ENCODE measurements at places on chromosomes 2 and 18.
A peak's percentile ranks its signal among the peaks of the same experiment; 100 is the strongest.

DNA sequence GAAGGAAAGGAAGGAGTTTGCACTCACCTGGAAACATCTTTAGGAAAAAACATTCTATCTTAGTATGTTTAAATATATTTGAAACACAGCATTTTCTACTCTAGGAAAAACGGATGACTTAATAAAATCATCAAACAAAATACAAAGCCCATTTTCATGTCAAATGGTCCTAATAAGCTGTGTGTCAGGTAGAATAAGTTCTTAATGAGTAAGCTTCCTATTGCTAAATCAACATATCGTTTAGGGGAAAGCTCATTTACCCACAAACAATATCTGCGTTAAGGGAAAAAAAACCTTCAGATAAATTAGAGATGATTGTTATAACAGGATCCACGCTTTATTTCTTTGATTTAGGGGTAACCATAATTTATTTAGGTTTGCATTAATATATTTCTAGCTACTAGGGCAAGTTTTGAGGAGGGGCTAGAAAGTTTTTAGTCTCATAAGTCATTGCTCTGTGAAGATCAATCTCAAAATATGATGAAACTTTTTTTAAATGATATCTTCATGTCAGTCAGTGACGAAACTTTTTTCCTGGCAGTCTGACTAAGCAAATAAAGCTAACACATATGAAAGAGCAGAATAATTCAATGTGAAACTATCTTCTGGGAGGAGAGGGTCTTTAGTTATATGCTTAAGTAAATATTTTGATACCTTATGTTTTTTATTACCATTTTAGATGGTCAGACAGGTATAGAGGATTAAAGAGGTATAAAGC lies 147.1 kb downstream of the WDSUB1 start:
- H3K27ac ChIP-seq: no peak overlapping the region
- no peak overlapping the region for H3K4me3 ChIP-seq
- H3K36me3 ChIP-seq: no peaks in the 10 kb centered on the region

- no peak for DNase-seq
- peaks cover 8% of the 10 kb centered on the region for H3K4me1 ChIP-seq
- no peak overlapping the region for H3K27ac ChIP-seq
- H3K36me3 ChIP-seq: no peaks in the 10 kb centered on the region
Measured at GRCh38 chr2:120710256-120710655, 25.4 kb upstream of the GLI2 start.

- DNase-seq: no peak
- H3K27ac ChIP-seq: peak overlapping the region; percentile 81
- H3K36me3 ChIP-seq: no peaks in the 10 kb centered on the region
- H3K27me3 ChIP-seq: peaks cover 64% of the 10 kb centered on the region
Measured at GRCh38 chr2:207167099-207167923, 1.6 kb upstream of the KLF7 start.

GRCh38 chr2:137525641-137526190 lies 438.6 kb upstream of the HNMT start:
- no peaks in the 10 kb centered on the region for H3K36me3 ChIP-seq
- no peaks in the 10 kb centered on the region for H3K27me3 ChIP-seq
- no peaks in the 10 kb centered on the region for H3K4me1 ChIP-seq
- no peak for DNase-seq
- H3K27ac ChIP-seq: no peak overlapping the region

DNA sequence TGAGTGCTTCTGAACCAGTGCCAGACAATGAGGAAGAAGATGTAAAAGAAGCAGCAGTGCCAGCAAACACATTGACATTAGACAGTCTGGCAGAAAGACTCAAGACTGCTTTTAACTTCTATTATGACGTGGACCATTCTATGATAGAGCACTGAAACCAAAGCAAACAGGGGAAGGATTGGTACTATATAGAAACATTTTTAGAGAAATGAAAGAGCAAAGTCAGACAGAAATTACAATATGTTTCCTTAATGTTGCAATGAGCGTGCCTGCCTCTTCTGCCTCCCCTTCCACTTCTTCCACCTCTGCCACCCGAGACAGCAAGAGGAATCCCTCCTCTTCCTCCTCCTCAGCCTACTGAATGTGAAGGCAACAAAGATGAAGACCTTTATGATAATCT lies 39.7 kb downstream of the DHX57 start:
- H3K27ac ChIP-seq: no peak overlapping the region
- no peaks in the 10 kb centered on the region for H3K27me3 ChIP-seq
- DNase-seq: no peak
- no peak overlapping the region for H3K4me3 ChIP-seq
- H3K36me3 ChIP-seq: peaks cover 3% of the 10 kb centered on the region

DNA sequence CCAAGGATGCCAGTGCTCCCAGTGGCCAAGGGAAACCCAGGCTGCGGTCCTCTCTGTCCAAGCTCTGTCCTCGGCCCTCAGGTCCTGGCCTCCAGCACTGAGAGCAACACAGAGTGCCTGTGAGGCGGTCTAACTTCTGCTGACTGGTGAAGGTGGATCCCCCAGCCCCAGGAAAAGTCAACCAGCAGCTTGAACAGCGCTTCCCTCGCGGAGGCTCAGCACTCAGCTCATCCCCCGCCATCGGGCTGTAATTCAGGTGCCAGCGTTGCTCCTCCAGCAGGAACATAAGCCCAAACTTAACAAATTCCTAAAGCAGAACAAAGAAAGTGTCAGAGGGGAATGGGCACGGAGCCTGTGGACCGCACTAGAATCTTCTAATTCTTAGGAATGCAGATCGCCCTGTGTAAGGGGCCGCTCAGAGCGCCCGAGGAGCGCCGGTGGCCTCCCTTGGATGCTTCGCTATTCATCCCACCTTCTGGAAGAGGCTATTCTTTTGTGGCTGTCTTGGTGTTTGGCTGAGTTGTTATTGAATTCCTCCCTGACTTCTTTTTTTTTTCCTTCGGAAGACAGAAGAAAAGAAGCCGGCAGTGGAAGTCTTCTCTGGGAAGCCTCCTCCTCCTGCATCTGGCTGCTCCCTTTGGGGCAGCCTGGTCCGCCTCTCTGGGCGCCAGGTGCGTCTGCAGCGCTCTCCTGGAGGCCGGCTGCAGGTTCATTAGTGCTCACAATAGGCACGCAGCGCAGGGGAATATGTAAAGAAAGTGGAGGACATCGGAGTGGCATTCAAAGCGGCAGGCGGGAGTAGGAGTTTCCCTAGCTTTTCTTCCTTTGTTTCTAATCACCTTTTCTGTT lies 905.6 kb downstream of the TSN start:
- H3K4me3 ChIP-seq: no peak overlapping the region
- no peak overlapping the region for H3K27ac ChIP-seq
- no peak for DNase-seq
- peaks cover 2% of the 10 kb centered on the region for H3K27me3 ChIP-seq
- no peaks in the 10 kb centered on the region for H3K4me1 ChIP-seq

DNA sequence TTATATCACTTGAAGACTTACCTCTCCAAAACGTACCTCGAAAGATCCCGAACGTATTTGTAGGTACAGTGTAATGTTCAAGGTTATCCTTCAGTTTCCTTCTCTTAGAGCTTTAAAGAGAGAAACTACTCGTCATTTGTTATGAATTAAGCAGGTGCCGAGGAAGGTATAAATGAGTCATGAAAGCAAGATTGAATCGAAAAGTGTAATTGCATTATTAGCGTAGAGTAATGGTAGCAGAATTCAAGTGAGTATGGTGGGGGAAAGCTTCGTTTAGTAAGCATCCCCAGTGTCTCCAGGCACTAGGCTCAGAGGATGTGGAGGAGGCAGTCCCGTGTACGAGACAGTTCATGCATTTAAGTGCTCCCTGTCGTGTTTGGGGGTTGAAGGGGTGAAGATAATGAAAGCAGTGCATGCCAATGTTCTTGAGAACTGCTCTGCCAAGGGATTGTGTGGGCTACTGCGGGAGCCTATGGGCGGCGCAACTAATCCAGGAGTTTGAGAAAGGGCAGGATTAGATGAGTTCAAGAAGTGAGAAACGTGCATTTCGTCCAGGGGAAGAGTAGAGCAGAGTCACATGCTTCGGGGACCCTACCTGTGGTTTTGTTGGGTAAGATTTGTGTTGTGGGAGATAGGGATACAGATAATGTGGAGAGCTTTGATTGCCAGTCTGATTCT lies 858 bp downstream of the POLR1B start:
- H3K4me3 ChIP-seq: no peak overlapping the region
- peaks cover 36% of the 10 kb centered on the region for H3K4me1 ChIP-seq
- peaks cover 14% of the 10 kb centered on the region for H3K36me3 ChIP-seq

- peaks cover 67% of the 10 kb centered on the region for H3K27me3 ChIP-seq
- peaks cover 17% of the 10 kb centered on the region for H3K4me1 ChIP-seq
- no peaks in the 10 kb centered on the region for H3K36me3 ChIP-seq
- DNase-seq: no peak
Measured at GRCh38 chr2:54456612-54457322, 640 bp downstream of the SPTBN1 start.

GRCh38 chr2:121356058-121356640 lies 71.1 kb upstream of the TFCP2L1 start:
- no peaks in the 10 kb centered on the region for H3K27me3 ChIP-seq
- DNase-seq: no peak
- no peak overlapping the region for H3K27ac ChIP-seq
- H3K4me3 ChIP-seq: no peak overlapping the region
- H3K36me3 ChIP-seq: peaks cover 14% of the 10 kb centered on the region

GRCh38 chr2:215427585-215427984 lies 8.3 kb downstream of the FN1 start:
- no peak overlapping the region for H3K4me3 ChIP-seq
- no peaks in the 10 kb centered on the region for H3K4me1 ChIP-seq
- no peak overlapping the region for H3K27ac ChIP-seq
- DNase-seq: no peak

DNA sequence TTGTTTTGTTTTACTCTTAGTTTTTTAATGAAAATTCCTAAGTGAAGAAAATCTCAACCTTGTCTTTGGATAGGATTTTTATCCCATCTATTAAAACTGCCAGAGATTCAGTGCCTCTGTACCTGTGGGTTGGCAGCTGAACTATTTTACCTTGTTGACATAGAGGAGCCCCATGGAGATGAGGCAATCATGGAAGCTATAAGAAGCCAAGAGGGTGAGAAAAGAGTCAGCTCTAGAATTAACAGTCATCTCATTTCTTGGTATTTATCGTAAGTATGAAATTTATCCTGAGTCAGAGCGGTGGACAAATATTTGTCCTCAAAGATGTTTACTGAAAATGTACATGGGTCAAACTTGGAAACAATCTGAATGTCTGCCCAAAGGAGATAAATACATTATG lies 35.8 kb upstream of the PGAP1 start:
- H3K27ac ChIP-seq: peak overlapping the region; percentile 65
- no peak overlapping the region for H3K4me3 ChIP-seq
- H3K27me3 ChIP-seq: no peaks in the 10 kb centered on the region
- DNase-seq: no peak

GRCh38 chr2:231272991-231273390 lies 74.6 kb downstream of the ARMC9 start:
- no peak for DNase-seq
- H3K4me1 ChIP-seq: peaks cover 12% of the 10 kb centered on the region
- H3K4me3 ChIP-seq: no peak overlapping the region
- H3K36me3 ChIP-seq: no peaks in the 10 kb centered on the region
- no peak overlapping the region for H3K27ac ChIP-seq
- peaks cover 3% of the 10 kb centered on the region for H3K27me3 ChIP-seq
